ENCODE measurements at places on chromosomes 6 and 20.

DNA sequence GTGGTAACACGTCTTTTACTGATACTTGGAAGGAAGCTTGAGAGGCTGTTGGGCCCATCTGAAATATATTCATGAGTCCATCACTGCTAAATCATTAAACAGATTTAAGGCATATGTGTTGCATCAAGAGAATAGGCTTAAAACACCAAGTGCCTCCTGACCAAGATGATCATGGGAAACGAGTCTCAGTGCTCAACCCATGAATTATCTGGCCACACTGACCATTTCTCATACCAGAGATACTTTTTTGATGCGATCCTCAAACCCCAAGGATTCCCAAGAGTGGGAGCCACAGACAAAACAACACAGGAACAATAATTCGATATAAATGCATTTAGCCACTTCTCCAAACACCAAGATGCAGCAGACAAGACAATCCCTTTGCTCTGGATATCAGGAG, 17.2 kb downstream of the HEY2 start:
- no peaks in the 10 kb centered on the region for H3K4me1 ChIP-seq
- H3K4me3 ChIP-seq: no peak overlapping the region
- no peaks in the 10 kb centered on the region for H3K36me3 ChIP-seq
- H3K27me3 ChIP-seq: no peaks in the 10 kb centered on the region
- H3K27ac ChIP-seq: no peak overlapping the region
- no peak for DNase-seq

DNA sequence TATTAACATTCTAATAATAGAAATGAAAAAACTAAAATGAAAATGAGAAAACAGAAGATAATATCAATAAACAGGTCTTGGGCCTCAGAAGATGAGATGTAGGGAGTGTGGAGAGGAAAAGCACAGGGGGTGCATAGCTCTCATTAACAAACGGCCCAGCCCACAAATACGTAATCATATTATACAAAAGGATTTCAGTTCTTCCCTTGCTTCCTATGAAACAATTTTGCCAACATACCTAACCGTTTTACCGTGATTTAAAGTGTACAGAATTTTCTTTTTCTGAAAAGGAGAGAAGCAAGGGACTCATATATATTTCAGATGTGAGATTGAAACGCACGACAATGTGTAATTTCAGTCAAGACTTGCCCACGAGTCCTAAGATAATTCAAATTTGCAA, 136.0 kb downstream of the HFE start:
- peak; percentile 51 for DNase-seq
- H3K36me3 ChIP-seq: no peaks in the 10 kb centered on the region
- H3K27ac ChIP-seq: peak overlapping the region; percentile 80
- no peak overlapping the region for H3K4me3 ChIP-seq

DNA sequence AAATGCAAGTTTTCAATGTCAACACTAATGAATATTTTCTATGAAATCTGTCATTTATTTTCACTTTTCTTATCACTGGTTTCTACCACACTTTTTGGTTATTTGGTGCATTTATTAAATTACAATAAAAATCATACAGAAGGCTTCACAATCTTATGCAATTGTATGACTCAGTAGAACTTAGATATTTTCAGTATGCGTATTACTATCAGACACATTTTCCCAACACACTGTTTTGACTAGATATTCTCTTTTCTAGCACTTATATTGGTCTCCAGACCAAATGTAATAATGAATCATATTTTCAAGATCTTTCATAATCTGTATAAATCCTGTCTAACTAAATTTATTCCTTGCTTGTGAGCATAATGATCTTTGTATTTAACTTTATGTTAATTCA, 74.1 kb downstream of the FAM83B start:
- no peak overlapping the region for H3K4me3 ChIP-seq
- DNase-seq: no peak
- no peak overlapping the region for H3K27ac ChIP-seq

- DNase-seq: peak; percentile 68
- peak overlapping the region; percentile 50 for H3K27ac ChIP-seq
- peaks cover 6% of the 10 kb centered on the region for H3K4me1 ChIP-seq
- H3K27me3 ChIP-seq: no peaks in the 10 kb centered on the region
- H3K4me3 ChIP-seq: no peak overlapping the region
Measured at GRCh38 chr6:9515633-9516606, 899.0 kb downstream of the TFAP2A start.

DNA sequence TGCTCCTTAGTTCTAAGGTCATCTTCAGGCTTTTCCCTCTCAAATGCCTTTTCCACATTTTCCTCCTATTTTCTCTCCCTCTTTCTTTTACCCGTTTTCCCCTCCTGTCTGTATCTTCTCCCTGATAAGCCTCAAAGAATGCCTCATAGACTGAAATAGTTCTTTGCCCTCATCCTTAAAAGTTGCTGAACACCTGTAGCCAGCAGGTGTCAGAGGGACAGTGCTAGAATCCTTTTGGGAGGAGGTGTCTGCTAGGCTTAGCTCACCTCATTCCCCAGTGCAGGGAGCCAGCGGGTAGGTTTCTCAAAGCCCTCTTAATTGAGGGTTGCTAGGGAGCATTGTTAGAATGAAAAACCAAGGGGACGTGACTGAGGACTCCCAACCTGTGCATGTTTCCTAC, 204.0 kb downstream of the TSHZ2 start:
- no peak overlapping the region for H3K4me3 ChIP-seq
- H3K27me3 ChIP-seq: no peaks in the 10 kb centered on the region
- H3K4me1 ChIP-seq: no peaks in the 10 kb centered on the region
- DNase-seq: no peak

GRCh38 chr6:123806561-123806960, 2.9 kb downstream of the NKAIN2 start:
- no peak overlapping the region for H3K4me3 ChIP-seq
- H3K27me3 ChIP-seq: peaks cover 6% of the 10 kb centered on the region
- H3K27ac ChIP-seq: no peak overlapping the region
- H3K4me1 ChIP-seq: peaks cover 8% of the 10 kb centered on the region
- DNase-seq: no peak

DNA sequence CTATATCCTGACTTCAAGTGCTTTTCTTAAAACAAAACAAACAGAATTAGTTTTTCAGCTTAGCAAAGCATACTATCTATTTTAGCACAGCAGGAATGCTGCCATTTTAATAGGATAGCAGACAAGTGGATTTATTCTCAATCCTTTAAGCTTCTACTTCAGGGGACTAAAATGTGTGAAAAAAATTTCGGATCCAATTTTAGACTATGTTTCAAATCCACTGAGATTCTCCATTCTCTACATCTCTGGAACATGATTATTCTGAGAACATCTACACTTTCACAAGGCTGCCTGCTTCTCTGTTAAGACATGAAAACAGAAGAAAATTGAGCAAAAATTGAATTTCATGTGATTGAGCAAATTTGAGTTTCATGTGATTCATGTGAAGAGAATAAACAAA, 1321.3 kb downstream of the HACE1 start:
- H3K27me3 ChIP-seq: no peaks in the 10 kb centered on the region
- no peaks in the 10 kb centered on the region for H3K4me1 ChIP-seq
- no peaks in the 10 kb centered on the region for H3K36me3 ChIP-seq
- H3K27ac ChIP-seq: no peak overlapping the region
- DNase-seq: no peak
- H3K4me3 ChIP-seq: no peak overlapping the region

DNA sequence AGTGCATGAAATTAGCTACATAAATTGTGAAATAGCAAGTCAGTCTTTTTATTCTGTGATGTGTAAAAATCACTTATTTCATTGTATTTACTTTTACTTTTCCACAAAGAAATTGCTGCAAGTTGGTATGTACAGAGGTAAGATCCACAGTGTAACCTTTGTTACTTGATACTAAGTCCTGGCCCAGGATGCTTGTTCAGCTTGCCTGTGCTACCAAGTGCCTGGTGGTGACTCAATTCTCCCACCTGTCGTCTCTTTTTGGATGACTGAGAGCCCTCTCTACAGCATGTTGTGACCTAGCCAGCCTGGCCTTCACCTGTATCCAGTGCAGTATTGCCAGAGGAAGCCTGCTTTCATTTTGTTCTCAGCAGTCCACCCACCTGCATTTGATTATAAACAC, 54.9 kb downstream of the ANKRD6 start:
- no peak overlapping the region for H3K27ac ChIP-seq
- no peaks in the 10 kb centered on the region for H3K36me3 ChIP-seq
- no peaks in the 10 kb centered on the region for H3K4me1 ChIP-seq
- H3K4me3 ChIP-seq: no peak overlapping the region
- H3K27me3 ChIP-seq: no peaks in the 10 kb centered on the region

DNA sequence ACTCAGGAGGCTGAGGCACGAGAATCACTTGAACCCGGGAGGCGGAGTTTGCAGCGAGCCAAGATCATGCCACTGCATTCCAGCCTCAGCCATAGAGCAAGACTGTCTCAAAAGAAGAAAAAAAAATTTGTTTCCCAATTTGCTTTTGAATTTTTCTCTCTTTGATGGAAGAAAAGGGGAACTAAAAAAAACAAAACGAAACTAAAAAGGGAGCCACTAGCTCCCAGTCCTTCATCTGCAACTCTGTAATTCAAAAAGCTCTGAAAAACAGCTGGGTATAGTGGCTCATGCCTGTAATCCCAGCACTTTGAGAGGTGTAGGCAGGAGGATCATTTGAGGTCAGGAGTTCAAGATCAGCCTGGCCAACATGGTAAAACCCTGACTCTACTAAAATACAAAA, 9.5 kb downstream of the OVOL2 start:
- H3K4me1 ChIP-seq: no peaks in the 10 kb centered on the region
- H3K36me3 ChIP-seq: no peaks in the 10 kb centered on the region
- H3K27me3 ChIP-seq: peaks cover 52% of the 10 kb centered on the region

DNA sequence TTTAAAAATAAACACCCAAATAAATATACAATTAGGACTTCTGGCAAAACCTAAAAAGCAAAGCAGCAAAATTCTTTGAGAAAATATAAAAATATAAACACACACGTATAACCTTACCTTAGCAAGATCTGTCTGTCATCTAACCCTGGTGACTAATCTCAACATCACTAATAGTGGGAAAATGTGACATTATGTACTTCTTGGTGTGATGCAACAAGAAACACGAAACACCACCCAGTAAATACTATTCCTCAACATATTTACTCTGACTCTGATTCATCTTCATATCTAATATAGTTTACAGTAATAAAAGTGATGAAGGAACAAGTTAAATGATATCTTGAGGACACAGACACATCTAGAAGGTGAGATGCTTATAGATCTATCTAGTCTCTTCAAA, 332.6 kb upstream of the MANEA start:
- no peaks in the 10 kb centered on the region for H3K36me3 ChIP-seq
- no peaks in the 10 kb centered on the region for H3K4me1 ChIP-seq
- DNase-seq: no peak
- H3K4me3 ChIP-seq: no peak overlapping the region
- H3K27me3 ChIP-seq: no peaks in the 10 kb centered on the region

DNA sequence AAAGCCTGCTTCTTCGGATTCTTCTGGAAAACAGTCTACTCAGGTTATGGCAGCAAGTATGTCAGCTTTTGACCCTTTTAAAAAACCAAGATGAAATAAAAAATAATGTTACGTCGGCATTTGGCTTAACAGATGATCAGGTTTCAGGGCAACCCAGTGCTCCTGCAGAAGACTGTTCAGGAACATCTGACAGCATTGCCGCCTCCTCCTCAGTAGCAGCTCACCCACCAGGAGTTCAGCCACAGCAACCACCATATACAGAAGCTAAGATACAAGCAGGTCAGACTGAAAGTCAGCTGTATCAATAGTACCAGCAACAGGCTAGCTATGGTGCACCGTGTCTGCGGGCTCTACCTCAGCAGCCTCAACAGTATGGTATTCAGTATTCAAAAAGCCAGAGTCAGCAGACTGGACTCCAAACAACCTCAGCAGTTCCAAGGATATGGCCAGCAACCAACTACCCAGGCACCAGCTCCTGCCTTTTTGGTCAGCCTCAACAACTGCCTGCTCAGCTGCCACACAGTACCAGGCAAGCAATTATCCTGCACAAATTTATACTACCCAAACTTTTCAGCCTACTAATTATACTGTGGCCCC, 51.9 kb downstream of the BTBD9 start:
- H3K27me3 ChIP-seq: no peaks in the 10 kb centered on the region
- no peak overlapping the region for H3K27ac ChIP-seq
- DNase-seq: no peak
- H3K36me3 ChIP-seq: peaks cover 16% of the 10 kb centered on the region

- H3K36me3 ChIP-seq: no peaks in the 10 kb centered on the region
- no peak for DNase-seq
- H3K27ac ChIP-seq: no peak overlapping the region
- peaks cover 16% of the 10 kb centered on the region for H3K4me1 ChIP-seq
- H3K4me3 ChIP-seq: no peak overlapping the region
Measured at GRCh38 chr20:57435498-57436222, 44.5 kb downstream of the RBM38 start.

DNA sequence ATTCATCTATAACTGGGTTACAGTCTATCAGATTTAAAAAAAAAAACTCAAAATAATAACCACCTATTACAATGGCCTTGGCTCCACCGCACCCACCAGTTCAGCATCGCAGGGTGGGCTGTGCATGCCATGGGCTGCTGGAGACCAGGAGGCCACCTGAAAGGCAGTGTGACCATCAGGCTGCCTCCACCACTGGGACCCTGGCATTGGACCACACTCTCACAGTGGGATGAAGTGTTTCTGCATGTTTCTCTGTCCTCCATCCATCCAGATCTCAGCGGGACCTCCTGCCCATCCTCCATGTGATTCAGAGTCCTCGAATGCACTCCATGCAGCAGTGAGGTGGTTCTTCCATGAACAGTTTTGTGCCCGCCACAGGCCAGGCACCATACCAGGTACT, 206.1 kb upstream of the CST7 start:
- H3K4me1 ChIP-seq: peaks cover 32% of the 10 kb centered on the region
- H3K4me3 ChIP-seq: no peak overlapping the region
- no peak for DNase-seq
- H3K27me3 ChIP-seq: peaks cover 8% of the 10 kb centered on the region
- H3K36me3 ChIP-seq: no peaks in the 10 kb centered on the region
- H3K27ac ChIP-seq: no peak overlapping the region

Data from mesenchymal stem cell (in vitro differentiated cells and primary cell).